ENCODE measurements at places on chromosomes 5 and 9.

DNA sequence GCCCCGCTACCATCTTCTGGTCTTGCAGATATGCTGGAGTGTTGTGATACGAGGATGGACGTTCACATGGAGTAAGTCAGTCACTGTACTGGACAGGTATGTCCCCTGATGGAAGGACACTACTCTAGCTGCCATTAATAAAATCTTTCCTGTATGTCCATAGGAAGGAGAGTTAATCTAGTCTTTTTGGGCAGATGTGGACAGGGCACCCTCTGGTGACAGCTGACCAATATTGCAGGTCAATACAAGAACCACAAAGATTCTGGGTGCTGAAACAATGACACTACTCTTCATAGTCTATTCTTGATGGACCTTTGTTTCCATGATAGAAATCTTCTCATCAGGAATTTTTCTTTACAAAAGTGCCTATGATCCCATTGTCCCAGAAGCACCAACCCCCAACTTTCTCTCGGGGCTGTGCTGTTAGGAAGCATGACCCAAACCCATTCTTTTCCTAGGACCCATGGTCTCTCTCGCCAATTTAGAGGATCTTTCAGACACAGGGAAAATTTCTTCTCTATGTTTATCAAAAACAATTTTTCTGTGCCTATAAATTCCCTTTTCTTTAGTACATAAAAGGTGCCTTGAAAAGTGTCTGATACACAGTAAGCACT is 376.9 kb downstream of the DTWD2 start:
- no peak for DNase-seq

DNA sequence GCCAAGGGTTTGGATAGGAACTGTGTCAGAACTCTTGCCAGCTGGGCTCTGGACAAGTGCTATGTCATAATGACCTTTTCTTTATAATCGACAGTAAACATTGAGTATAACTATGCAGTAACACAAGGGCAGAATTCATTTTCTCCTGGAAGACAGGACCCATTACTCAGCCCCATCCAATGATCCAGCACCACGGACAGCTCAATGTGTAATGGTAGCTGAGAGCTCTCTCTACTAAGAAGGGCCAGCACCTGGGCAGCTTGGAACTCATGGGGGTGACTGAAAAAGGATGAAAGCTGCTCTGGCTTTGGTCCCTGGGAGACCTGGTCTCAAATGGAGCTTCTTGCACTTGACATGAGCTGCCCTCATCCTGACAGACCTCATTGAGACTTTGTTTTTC is 347.8 kb downstream of the TRIM32 start:
- no peak for DNase-seq

DNA sequence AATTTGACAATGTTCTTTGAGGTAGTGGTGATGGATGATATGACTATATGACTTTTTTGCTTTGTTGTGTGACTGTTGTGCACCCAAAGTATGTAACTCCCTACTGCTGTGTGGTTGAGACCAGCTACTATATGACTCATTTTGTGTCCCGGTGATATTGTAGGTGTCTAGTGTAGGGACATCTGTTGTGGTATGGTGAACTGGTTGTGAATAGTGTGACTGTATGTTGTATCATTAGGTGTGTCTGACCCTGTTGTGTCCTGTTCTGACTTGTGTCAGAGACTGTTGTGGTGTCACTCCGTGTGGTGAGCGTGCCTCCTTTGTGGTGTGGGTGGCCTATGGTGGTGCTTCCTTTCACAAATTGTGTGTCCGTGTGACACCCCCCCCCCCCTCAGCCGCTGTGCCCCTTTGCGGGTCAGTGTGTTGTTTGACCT is 11.2 kb upstream of the CXXC5 start:
- DNase-seq, result no peak

- DNase-seq, result no peak
Measured at GRCh38 chr9:93436218-93436617, 15.3 kb upstream of the FAM120A start.

DNA sequence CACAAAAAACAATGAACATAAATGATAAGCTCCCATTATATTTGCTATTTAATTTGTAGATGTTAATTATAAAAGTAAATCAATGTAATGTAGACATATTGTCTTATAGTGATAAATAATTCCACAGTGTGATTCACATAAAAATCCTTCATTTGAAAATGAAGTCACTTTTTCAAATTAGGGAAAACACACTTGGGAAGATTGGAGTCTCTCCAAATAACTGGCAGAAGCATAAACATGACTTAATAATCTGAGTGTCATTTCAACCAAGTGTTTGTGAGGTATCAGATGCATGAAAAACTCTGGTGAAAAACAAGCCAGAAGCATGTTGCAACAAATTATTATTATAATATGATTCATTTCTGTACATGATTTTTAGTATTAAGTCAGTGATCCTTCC is 102.2 kb downstream of the CETN3 start:
- no peak for DNase-seq

DNA sequence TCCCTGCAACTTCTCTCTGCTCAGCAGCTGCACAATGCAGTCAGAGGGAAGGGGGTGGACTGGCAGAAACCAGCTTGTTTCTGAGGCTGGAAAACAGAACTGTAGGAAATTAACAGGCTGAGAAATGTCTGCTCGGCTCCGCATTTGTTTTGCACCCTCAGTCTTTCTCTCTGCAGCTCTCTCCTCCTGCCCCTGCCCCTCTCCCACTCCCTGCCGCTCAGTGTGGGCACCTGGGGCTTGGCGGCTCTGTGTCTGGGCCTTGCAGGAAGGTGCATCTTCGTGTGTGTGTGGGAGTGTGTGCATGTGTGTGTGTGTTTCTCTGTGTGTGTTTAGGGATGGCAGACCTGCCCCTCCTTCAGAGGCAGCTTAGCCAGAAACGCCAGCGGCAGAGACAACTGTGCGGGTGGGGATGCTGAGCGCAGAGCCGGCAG is 53.0 kb downstream of the PCDH1 start:
- no peak for DNase-seq

GRCh38 chr5:97888439-97888838 is 705.4 kb upstream of the RIOK2 start:
- DNase-seq, result no peak

- DNase-seq, result no peak
Measured at GRCh38 chr5:137481596-137481995, 17.5 kb downstream of the SPOCK1 start.

DNA sequence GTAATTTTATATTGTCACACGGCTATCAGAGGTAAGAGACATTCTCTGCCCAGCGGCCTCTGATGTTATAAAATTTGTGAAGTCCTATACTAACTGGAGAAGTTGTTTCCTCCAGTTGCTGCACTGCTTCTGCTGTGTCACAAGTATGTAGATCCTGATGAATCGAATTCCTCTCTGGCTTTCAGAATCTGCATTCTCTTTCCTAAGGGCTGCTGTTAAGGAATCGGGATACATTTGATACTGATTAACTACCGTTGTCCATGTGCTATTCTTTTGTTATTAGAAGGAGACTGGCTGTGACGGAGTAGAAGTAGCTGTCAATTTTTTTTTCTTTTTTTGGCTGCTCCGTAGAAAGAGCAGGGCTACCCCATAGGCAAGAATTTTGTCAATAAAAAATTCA is 81.7 kb upstream of the LRRC70 start:
- no peak for DNase-seq

- no peak for DNase-seq
Measured at GRCh38 chr5:158773161-158773560, 326.6 kb downstream of the EBF1 start.

- DNase-seq, result no peak
Measured at GRCh38 chr5:72018143-72018803, 89.0 kb upstream of the MAP1B start.
